B cell (primary cell): ENCODE measurements at places on chromosomes 11 and 22.

DNA sequence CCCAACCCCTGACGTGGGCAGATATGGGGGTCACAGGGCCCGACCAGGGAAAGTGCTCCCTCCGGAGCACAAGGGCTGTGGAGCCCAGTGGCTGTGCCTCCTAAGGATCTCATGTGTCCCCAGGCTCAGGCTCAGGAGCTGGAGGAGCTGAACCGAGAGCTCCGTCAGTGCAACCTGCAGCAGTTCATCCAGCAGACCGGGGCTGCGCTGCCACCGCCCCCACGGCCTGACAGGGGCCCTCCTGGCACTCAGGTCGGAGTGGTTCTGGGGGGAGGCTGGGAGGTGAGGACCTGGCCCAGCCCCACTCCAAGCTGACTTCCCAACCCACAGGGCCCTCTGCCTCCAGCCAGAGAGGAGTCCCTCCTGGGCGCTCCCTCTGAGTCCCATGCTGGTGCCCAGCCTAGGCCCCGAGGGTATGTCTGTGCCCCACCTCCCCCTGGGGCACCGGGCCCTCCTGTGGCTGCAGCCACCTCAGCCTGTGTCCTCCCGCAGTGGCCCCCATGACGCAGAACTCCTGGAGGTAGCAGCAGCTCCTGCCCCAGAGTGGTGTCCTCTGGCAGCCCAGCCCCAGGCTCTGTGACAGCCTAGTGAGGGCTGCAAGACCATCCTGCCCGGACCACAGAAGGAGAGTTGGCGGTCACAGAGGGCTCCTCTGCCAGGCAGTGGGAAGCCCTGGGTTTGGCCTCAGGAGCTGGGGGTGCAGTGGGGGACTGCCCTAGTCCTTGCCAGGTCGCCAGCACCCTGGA is 2.5 kb downstream of the RASSF7 start:
- peak; percentile 25 for DNase-seq

- DNase-seq, result no peak
Observed at GRCh38 chr22:39270280-39270679, 25.5 kb upstream of the PDGFB start.

- DNase-seq, result peak; percentile 34
Observed at GRCh38 chr11:93526641-93527583, 16.3 kb downstream of the SMCO4 start.

DNA sequence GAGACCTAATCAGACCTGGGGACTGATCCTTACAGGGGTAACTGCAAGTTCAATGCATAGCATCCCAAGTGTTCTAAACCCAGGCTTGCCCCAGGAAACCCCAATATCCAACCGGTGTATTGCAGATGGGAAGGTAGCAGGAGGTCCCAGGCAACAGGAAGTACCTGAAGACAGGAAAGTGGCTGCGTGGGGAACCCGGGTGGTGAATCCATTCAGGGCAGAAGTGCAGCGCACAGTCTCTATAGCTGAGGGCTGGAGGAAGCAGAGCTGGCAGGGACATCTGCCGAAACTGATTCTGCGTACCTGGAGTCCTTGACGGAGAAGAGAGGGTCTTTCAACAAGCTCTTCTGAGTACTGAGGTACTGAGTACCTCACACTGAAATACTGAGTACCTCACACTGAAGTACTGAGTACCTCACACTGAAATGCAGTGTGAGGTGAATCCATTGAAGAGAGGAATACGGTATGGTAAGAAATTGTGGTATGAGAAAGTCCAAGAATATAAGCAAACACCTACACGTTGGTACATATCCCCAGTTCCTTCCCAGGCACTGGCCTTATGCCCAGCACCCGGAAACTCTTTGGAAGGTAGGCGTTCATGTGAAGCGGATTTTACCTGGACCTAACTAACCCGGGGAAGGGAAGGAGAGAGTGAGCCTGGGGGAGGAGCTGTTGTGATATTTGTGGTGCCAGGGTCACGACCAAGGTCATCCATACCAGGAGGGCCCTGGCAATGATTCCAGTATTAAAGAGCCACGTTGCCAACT is 20.1 kb downstream of the SCN4B start:
- no peak for DNase-seq

DNA sequence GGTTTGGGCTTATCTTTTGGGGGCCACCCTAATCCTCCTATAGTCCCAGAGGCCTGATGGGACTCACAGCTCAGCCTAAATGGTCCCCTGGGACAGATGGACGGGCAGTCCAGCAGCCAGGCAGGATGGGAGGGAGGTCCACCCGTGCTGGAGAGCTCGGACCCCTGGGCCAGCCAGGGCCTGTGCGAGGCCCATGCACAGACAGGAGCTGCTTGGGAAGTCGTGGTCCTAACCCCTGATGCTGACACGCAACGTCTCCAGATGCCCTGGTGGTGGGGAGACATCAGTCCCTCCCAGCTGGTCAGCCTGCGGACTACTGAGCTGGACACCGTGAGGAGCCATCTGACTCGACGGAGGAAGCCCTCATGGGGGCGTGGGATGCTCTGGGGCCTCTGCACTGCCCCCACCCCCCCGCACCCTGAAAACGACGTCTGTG is 31.2 kb upstream of the MUC5AC start:
- no peak for DNase-seq
